ENCODE measurements at places on chromosomes 2 and 18.

GRCh38 chr2:216683846-216684245 lies 11.5 kb downstream of the IGFBP5 start:
- DNase-seq = no peak

DNA sequence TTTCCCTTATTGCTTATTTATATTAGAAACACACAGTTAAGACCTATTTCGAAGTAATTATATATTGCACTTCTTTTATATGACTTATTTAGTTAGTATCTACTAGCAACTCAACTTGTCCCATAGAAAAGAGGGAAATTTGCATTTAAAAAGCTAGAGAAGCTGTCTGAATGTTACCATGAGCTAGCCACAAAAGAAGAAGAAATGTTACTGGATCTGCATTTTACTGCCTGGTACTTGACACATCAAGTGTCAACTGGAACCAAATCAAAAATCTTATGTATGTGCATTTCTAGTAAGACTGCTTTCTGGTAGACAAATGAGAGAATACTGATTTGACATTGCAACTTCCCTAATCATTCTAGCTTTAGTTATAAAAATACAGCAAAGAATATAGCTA lies 424.6 kb upstream of the VRK2 start:
- DNase-seq = no peak

DNA sequence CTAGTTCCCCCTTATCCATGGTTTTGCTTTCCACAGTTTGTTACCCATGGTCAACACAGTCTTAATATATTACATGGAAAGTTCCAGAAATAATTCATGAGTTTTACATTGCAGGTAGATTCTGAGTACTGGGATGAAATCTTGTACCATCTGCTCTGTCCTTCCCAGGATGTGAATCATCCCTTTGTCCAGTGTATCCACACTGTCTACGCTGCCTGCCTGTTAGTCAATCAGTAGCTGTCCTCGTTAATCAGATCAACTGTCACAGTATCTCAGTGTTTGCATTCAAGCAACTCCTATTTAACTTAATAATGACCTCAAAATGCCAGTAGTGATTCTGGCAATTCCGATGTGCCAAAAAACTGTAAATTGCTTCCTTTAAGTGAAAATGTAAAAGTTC lies 76.3 kb downstream of the DYNC1I2 start:
- no peak for DNase-seq

DNA sequence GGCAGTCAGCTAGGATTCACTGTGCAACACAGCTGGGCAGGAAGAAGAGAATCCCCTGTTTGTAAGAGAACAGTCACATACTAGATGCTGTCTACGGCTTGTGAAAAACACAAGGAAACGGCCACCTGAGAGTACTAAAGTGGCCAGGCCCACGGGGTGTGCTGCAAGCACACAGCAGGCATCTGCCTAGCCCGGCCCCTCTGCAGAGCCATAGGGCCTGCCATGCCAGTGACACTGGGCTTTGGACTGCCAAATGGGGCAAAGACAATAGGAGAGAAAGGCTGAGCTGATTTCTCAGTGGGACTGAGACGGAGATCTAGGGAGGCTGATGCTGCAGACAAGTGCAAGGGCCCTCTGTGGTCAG lies 10.3 kb downstream of the TUBB6 start:
- no peak for DNase-seq

DNA sequence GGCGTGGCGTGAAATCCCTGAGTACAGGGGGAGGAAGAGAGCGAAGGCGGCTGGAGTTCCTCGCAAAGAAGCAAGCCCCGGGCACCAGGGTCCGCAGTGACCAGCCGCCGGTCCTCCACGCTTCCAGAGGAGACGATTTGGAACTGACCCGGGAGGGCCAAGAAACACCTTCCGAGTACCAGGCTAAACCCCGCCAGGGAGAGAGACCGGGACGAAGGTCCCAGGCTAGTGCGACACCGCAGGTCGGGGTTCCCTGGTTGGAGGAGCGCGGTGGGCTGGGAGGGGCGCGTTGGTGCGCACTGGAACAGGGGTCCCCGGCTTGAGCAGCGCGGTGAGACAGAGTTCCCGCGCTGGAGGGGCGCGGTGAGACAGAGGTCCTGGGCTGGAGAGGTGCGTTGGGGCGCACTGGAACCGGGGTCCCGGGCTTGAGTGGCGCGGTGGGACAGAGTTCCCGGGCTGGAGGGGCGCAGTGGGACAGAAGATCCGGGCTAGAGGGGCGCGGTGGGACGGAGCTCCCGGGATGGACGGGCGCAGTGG lies 901 bp downstream of the WDFY1 start:
- DNase-seq = no peak
